NCI-H1417 treated with DMSO at 0.1 percent for 48 hours (cell line): ENCODE measurements at places on chromosomes 13 and 19.

DNA sequence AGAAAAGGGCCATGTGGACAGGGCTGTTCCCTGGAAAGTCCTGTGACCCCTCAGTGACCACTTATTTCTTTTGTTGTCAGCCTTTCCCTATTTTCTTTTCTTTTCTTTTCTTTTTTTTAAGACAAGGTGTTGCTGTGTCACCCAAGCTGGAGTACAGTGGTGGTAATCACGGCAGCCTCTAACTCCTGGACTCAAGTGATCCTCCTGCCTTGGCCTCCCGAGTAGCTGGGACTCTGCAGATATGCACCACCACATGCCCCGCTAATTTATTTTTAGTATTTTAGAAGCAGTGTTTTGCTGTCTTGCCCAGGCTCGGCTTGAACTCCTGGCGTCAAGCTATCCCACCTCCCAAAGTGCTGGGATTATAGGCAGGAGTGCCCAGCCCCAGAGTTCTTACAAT lies 1.1 kb upstream of the GPI start:
- no peak for DNase-seq

DNA sequence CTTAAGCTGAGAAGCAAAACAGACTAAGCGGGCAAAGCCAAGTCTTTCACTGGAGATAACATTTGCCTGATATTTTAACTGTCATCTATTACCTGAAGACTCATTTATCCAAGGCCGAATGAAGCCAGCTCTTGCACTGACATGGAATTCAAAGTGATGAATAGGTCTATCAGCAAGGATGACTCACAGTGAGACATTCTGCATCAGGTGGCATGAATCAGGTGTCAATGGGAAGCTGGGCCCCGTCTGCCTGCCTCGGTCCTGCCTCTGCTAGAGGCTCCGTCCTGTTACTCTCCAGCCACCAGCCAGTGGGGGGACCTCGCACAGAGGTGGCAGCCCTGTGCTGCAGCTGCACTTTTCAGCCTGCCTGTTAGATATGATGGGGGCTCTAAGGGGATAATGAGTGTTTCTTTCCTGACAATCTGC lies 23.5 kb downstream of the STARD13 start:
- no peak for DNase-seq

GRCh38 chr19:918481-919198 lies 1.5 kb downstream of the KISS1R start:
- DNase-seq = no peak

- DNase-seq = no peak
These were observed 9.5 kb downstream of the POLR1D start for GRCh38 chr13:27631156-27631555.

DNA sequence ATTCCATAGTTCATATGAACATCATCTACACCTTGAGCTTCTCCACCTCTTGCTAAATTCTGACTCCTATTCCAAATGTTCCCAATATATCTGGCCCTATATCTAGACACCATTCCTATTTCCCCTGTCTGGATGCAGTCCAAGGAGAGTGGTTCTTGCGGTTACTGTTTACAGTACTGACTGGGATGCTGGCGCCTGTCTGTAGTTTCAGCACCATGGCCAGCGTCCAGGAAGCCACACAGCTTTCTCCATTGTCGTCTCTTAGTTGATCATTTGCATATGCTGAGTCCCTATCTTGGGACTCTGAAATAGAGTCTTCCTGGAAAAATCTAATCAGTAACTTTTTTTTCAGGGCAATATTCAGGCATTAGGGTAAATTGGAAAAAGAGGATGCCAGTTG lies 14.9 kb downstream of the LAIR2 start:
- DNase-seq = no peak

- DNase-seq = peak; percentile 54
These were observed 4.8 kb downstream of the EMP3 start for GRCh38 chr19:48330012-48330681.

GRCh38 chr19:5585461-5586299 lies 17.9 kb upstream of the TINCR start:
- DNase-seq = no peak

- no peak for DNase-seq
These were observed 10.1 kb downstream of the GRIN2D start for GRCh38 chr19:48403606-48404005.

- DNase-seq = no peak
These were observed 15.3 kb upstream of the ZNF486 start for GRCh38 chr19:20151617-20152145.

- no peak for DNase-seq
These were observed 48.4 kb downstream of the KCTD12 start for GRCh38 chr13:76837801-76838200.

- no peak for DNase-seq
These were observed 196.5 kb upstream of the TSHZ3 start for GRCh38 chr19:31545777-31546176.
